WTC11 (cell line): ENCODE measurements at places on chromosomes 4 and X. TPM values are rescaled to one million over a fixed set of nuclear protein-coding genes. Genes with fewer than 3 reads are reported as not detected.

The APEX2 gene
- 18.7 to 19.9 TPM (median 19.3 TPM) in 3 replicates for total RNA-seq

GRCh38 chrX:124269881-124270280 lies 62.6 kb upstream of the TEX13D start:
- H3K4me1 ChIP-seq: peaks cover 3% of the 10 kb centered on the region; the same call in 1 of the 2 replicates
- H3K27ac ChIP-seq: no peak overlapping the region
- no peak for DNase-seq
- H3K4me3 ChIP-seq: no peak overlapping the region
- no peaks in the 10 kb centered on the region; the same call in 1 of the 2 replicates for H3K27me3 ChIP-seq
- H3K36me3 ChIP-seq: no peaks in the 10 kb centered on the region

DNA sequence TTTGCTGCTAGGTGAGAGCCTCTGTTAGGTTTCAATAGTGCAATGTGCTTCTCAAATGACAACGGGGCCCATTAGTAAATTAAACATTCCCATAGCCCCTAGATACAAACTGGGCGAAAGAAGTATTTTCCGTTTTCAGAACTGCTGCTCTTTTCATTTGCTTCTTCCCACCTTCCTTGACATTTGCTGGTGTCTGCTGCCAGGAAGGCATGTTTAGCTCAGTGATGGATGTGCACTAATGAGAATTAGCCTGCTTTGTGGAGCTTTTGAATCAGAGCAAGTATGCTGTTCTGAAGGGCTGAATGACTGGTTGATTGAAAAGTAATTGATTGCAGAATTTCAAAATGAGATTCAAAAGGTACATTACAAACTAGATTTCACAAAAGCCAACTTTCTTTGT lies 57.0 kb downstream of the SHROOM3 start:
- no peaks in the 10 kb centered on the region for H3K27me3 ChIP-seq
- H3K36me3 ChIP-seq: peaks cover 6% of the 10 kb centered on the region; the same call in 1 of the 2 replicates
- DNase-seq: no peak
- H3K27ac ChIP-seq: no peak overlapping the region
- no peak overlapping the region for H3K4me3 ChIP-seq

- no peak overlapping the region for H3K27ac ChIP-seq
- H3K4me3 ChIP-seq: no peak overlapping the region
- DNase-seq: no peak
- no peaks in the 10 kb centered on the region for H3K27me3 ChIP-seq
- no peaks in the 10 kb centered on the region for H3K36me3 ChIP-seq
Observed at GRCh38 chr4:176653401-176654220, 139.1 kb downstream of the VEGFC start.

The TMPRSS11D gene
- not detected in 3 replicates for total RNA-seq

GRCh38 chr4:40910706-40911105 lies 161.0 kb downstream of the NSUN7 start:
- no peaks in the 10 kb centered on the region for H3K36me3 ChIP-seq
- no peak overlapping the region for H3K27ac ChIP-seq
- no peak for DNase-seq
- no peak overlapping the region for H3K4me3 ChIP-seq
- H3K4me1 ChIP-seq: peaks cover 14% of the 10 kb centered on the region; the same call in 1 of the 2 replicates
- no peaks in the 10 kb centered on the region for H3K27me3 ChIP-seq

- H3K27me3 ChIP-seq: no peaks in the 10 kb centered on the region
- H3K27ac ChIP-seq: no peak overlapping the region
- H3K4me3 ChIP-seq: no peak overlapping the region
- DNase-seq: no peak
Observed at GRCh38 chr4:186953599-186954260, 230.1 kb upstream of the FAT1 start.

DNA sequence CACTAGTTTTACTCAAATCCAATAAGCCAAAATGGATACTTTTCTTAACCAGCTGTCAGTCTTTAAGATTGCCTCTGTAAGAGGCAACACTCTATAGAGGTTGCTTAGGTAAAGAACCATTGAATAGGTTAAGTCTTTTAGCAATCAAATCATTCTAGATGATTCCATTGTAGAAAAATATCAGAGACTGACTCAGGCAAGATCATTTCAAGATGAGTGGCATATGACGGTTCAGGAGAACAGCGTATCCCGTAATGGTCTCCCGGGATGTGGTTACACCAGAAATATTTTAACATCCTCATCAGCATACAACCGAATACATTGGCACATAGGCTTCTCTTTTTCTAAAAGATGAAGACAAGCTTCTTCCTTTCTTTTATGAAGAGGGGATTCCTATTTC lies 641.7 kb upstream of the AGA start:
- no peak overlapping the region for H3K4me3 ChIP-seq
- DNase-seq: no peak
- peaks cover 14% of the 10 kb centered on the region for H3K4me1 ChIP-seq
- no peaks in the 10 kb centered on the region for H3K27me3 ChIP-seq
- H3K36me3 ChIP-seq: no peaks in the 10 kb centered on the region
- no peak overlapping the region for H3K27ac ChIP-seq

DNA sequence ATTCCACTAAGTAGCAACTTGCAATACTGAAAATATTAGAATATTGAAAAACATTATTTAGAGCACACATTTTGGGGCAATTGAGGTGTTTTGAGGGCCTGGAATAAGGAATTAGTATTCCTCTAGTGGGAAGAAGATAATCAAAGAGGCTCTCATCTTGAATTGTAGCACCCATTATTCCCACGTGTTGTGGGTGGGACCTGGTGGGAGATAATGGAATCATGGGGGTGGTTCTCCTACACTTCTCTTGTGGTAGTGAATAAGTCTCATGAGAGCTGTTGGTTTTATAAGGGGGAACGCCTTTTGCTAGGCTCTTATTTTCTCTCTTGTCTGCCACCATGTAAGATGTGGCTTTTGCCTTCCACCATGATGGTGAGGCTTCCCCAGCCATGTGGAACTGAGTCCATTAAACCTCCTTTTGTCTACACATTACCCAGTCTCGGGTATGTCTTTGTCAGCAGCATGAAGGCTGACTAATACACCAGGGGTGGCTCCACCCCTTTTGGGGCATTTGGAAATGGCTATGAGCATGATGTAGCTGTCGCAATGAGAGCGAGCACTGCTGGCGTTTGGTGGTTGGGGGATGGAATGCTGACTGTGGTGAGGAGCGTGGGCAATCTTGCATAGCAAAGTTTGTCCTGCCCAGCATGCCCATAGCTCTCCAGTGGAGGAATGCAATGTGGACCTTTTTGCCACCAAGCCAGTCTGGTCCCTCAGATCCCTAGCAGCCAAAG lies 308.2 kb downstream of the FRMPD4 start:
- H3K4me3 ChIP-seq: no peak overlapping the region
- no peak for DNase-seq
- no peak overlapping the region for H3K27ac ChIP-seq
- peaks cover 4% of the 10 kb centered on the region for H3K4me1 ChIP-seq

GRCh38 chr4:116400480-116400879 lies 684.9 kb downstream of the TRAM1L1 start:
- H3K4me3 ChIP-seq: no peak overlapping the region
- no peaks in the 10 kb centered on the region for H3K36me3 ChIP-seq
- no peaks in the 10 kb centered on the region for H3K27me3 ChIP-seq
- H3K27ac ChIP-seq: no peak overlapping the region
- DNase-seq: no peak

The SASH3 gene
- 0.22 to 0.57 TPM (median 0.25 TPM) in 3 replicates for total RNA-seq

The CCKAR gene
- not detected in 3 replicates for total RNA-seq

- no peak overlapping the region for H3K27ac ChIP-seq
- no peaks in the 10 kb centered on the region for H3K36me3 ChIP-seq
- no peak for DNase-seq
- peaks cover 5% of the 10 kb centered on the region for H3K4me1 ChIP-seq
- H3K27me3 ChIP-seq: no peaks in the 10 kb centered on the region
- H3K4me3 ChIP-seq: no peak overlapping the region
Observed at GRCh38 chrX:97065066-97065465, 181.4 kb downstream of the RPA4 start.

DNA sequence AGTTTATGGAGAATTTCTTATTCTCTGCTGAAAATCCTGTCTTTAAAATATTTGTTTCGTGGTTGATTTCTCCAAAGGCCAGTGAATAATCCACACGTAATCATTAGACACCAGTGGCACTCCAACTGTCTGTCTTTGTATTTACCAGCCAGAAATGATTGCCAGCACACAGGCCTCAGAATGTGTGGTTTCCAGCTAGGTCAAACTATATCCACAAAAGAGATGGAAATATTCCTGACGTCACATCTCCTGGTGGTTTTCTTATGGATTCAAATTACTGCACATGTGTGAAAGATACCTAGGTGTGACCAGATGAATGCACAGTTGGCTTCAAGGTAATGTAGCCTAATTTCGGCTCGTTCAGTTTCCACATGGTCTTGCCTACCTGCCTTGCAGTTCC lies 27.2 kb upstream of the TENM3 start:
- peak overlapping the region; percentile 69 for H3K27ac ChIP-seq
- peaks cover 19% of the 10 kb centered on the region for H3K4me1 ChIP-seq
- no peak overlapping the region for H3K4me3 ChIP-seq
- no peaks in the 10 kb centered on the region for H3K27me3 ChIP-seq

GRCh38 chr4:120865985-120866384 lies 56.5 kb downstream of the PRDM5 start:
- peak; percentile 12 for DNase-seq
- no peaks in the 10 kb centered on the region for H3K27me3 ChIP-seq
- H3K4me1 ChIP-seq: peaks cover 48% of the 10 kb centered on the region
- no peak overlapping the region for H3K4me3 ChIP-seq
- H3K36me3 ChIP-seq: no peaks in the 10 kb centered on the region
- no peak overlapping the region for H3K27ac ChIP-seq

- DNase-seq: peak; percentile 12
- no peaks in the 10 kb centered on the region for H3K27me3 ChIP-seq
- H3K36me3 ChIP-seq: no peaks in the 10 kb centered on the region
- no peak overlapping the region for H3K4me3 ChIP-seq
- H3K4me1 ChIP-seq: no peaks in the 10 kb centered on the region
- H3K27ac ChIP-seq: no peak overlapping the region
Observed at GRCh38 chrX:101595739-101596419, 21.9 kb downstream of the ARMCX6 start.

DNA sequence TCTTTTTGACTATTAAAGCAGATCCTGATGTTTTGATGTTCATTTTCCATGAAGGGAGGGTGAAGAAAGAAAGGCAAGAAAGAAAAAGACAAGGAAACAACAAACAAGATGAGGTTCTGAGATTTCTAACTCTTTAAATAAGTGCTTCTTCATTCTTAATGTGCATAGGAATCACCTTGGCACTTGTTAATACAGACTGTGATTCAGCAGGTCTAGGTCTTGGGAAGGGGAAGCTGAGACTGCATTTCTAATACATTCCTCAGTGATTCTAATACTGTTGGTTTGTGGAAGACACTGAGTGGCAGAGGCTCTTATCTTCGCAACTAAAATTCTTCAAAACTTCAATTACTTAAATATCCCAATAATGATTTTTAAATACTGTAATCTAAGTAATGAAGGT lies 95.2 kb upstream of the NAP1L5 start:
- no peak for DNase-seq
- H3K4me1 ChIP-seq: peaks cover 21% of the 10 kb centered on the region
- H3K36me3 ChIP-seq: peaks cover 5% of the 10 kb centered on the region; the same call in 1 of the 2 replicates
- H3K4me3 ChIP-seq: no peak overlapping the region
- H3K27me3 ChIP-seq: no peaks in the 10 kb centered on the region

The ODAM gene
- not detected in 3 replicates for total RNA-seq

DNA sequence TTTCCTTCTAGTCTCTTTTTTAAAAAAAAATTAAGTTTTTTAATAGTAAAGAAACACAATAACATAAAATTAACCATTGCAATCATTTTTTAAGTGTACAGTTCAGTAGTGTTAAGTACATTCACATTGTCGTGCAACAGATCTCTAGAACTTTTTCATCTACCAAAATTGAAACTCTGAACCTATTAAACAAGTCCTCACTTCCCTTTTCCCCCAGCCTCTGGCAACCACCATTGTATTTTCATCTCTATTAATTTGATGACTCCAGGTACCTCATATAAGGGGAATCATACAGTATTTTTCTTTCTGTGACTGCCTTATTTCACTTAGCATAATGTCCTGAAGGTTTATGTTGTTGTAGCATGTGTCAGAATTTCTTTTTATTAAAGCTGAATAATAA lies 31.8 kb downstream of the MSL3 start:
- no peak for DNase-seq
- peaks cover 12% of the 10 kb centered on the region for H3K4me1 ChIP-seq
- no peak overlapping the region for H3K27ac ChIP-seq
- no peaks in the 10 kb centered on the region for H3K36me3 ChIP-seq
- no peak overlapping the region for H3K4me3 ChIP-seq

GRCh38 chrX:108640817-108641216 lies 95.5 kb downstream of the IRS4 start:
- no peaks in the 10 kb centered on the region for H3K4me1 ChIP-seq
- H3K4me3 ChIP-seq: no peak overlapping the region
- DNase-seq: no peak
- H3K27me3 ChIP-seq: no peaks in the 10 kb centered on the region

The NKX3-2 gene
- 0.07 TPM in 1 of 3 replicates, not detected in the others for total RNA-seq

The TIMM17B gene
- 99.6 to 120 TPM (median 114 TPM) in 3 replicates for total RNA-seq

DNA sequence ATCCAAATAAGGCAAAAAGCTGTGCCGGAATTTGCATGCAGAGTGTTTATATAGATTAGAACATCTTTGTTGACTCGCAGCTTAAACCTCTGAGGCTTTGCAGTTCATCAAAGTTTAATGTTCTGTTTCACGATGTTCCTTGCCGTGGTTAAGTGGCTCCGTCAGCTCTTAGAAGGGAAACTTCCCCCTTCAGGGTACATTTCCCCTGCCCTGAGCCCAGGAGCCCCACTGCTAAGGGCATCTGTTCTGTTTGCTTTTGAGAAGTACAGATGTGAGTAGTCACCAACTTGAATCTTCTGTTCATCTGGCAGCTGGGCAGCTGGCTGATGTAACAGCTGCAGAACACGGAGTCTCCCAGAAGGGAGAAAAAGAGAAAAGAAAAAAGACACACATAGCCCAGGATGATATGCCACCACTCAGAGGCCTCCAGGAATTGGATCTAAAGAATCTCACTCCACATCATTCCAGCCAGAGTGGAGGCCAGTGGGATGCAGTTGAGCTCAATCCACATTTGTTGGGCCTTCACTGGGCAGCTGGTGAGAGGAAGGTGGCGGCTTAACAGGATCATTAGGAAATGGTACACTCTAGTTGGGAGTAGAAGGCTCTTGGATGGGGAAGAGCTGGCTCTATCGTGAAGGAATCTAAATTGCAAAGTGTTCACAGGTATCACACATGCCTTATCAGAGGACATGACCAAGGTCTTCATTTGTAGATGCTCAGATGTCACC lies 178.7 kb upstream of the RBPJ start:
- H3K4me1 ChIP-seq: peaks cover 17% of the 10 kb centered on the region
- H3K27ac ChIP-seq: no peak overlapping the region
- DNase-seq: no peak
- no peaks in the 10 kb centered on the region for H3K36me3 ChIP-seq

DNA sequence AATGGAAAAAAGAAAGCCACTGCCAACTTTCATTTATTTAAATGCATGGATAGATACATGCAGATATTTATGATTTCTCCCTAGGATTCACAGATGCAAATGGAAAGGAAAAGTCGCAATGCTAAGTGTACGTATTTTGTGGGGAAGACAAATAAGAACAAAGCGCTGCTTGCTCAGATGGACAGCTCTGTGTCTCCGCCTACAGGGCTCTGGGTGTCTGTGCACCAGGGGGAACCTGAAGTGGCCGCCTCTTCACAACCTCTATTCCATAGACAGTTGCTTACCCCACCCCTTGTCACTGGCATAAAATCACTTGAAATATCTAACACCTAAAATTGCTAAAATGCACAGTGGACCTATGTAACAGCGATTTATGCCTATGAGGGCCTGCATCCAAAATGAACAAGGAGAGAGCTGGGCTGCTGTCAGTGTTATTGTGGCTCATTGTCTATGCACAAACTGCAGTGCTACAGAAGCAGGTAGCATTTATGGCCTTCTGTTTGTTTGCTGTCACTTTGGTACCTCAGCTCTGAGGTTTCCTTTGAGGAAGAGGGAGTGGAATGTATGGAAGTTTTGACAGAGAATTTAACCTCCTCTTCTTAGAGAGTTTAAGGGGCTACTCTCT lies 58.6 kb upstream of the PAGE1 start:
- no peak overlapping the region for H3K27ac ChIP-seq
- peak; percentile 54 for DNase-seq
- no peaks in the 10 kb centered on the region for H3K36me3 ChIP-seq
- H3K27me3 ChIP-seq: no peaks in the 10 kb centered on the region
